Left ventricle myocardium superior (tissue), 1 donor: ENCODE measurements at places on chromosomes 7 and 10.

GRCh38 chr7:115110523-115110922, 188.6 kb downstream of the MDFIC start:
- DNase-seq = no peak

GRCh38 chr7:69389216-69389615, 209.1 kb upstream of the AUTS2 start:
- no peak for DNase-seq

DNA sequence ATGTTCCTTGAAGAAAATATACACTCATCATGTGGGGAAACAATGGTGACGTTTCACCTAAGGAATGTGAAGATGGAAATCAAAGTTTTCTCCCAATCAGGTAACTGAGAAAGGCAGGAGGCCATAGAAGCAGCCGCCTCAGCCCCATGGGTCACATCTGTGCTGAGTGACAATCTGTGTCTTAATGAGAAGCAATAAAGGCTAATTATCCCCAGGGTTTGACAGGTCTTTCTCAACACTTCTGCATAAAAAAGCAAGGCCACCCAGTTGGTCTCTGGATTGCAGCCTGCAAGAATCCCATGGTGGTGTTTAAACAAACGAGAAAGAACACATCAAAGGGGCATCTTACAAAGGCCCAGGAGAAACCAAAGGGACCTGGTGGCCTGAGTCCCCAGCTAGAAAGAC, 91.1 kb upstream of the TNS3 start:
- DNase-seq = no peak

DNA sequence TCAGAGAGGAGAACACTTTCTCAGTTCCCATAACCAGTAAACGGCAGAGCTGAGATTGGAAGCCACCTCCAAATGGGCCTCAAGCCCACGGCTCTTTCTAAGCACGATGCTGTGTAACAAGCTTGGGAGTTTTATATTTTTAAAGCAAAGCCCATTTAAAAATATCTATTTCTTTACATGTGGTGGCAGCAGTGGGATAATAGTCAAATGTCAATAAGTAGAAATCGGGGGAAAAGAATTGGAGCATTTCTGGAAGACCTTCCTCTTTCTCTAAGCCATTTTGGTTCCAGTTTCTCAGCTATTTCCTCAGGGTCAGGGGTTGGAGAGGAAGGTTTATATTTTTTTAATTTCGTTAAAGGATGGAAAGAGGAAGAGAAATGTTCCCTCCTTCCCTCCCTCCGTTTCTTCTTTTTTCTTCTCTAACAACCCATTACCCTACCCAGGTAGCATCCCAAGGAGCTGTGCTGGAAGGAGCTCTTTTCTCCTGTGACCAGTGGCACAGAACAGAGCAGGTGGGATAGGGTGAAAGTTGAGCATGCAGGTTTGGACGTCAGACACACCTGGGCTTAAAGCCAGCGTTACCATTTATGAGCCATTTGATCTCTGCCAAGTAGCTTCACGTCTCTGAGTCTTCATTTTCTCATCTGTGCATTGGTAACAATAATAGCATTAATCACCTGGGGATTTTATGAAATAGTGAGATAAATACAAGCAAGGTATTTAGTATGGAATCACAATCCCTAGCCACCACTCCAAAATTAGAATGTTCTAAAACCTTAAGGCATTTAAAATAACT, 515.7 kb downstream of the RPS24 start:
- no peak for DNase-seq

GRCh38 chr10:32271617-32272016, 75.3 kb downstream of the EPC1 start:
- no peak for DNase-seq

GRCh38 chr10:110300486-110300986, 4.2 kb downstream of the SMNDC1 start:
- no peak for DNase-seq

DNA sequence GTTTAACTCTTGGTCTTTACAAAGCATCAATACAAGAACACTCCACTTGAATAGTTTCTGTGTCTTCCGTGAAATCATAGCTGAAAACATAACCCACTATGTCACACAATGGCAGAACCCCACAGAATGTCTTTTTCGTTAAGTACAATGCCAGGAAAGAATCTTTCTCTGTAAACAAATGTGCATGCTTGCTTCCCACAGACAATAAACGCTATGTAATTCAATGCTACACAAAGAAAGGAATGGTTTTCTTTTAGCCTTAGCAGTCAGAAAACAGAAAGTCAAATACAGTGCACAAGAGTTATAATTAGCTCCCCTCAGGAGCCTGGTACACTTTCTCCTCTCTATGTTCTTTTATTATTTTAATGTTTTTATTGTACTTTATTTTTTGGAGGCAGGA, 186.1 kb downstream of the SRPK2 start:
- DNase-seq = no peak

DNA sequence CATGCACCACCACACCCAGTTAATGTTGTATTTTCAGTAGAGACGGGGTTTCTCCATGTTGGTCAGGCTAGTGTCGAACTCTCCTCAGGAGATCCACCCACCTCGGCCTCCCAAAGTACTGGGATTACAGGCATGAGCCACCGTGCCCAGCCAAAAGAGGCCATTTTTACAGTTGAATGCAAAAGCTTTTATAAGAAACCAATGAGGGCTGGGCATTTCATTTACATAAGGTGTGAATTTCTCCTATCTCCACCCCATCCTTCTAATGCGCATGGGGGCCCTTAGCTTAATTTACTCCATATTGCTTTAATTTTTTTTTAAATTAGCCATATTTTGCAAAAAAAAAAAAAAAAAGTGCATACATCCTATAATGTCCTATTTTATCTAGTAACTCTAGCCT, 25.1 kb upstream of the EIF4H start:
- no peak for DNase-seq

DNA sequence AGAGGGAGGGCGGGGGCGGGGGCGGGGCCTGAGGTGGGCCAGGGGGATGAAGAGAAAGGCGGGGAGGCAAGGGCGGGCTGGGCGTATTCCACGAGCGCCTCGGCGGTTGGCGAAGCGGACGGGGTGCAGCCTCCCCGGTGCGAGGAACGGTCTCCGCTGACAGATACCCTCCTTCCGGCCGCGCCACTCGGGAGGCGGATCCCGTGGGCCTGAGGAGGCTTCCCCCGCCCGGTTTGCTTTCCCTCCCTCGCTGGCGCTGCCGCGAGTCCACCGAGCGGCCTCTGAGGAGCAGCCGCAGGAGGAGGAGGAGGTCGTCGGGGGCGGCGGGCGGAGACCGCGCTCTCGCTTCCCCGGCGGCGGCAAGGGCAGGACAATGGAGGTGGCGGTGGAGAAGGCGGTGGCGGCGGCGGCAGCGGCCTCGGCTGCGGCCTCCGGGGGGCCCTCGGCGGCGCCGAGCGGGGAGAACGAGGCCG, at the start of gene TRIM24:
TSS of gene TRIM24 (plus strand) at position 84 of the 473 bp plus-strand sequence. CDS start at position 374, 290 bp downstream.
- peak; percentile 99 for DNase-seq

- no peak for DNase-seq
These were observed 191.7 kb downstream of the LRRN3 start for GRCh38 chr7:111282626-111283025.

DNA sequence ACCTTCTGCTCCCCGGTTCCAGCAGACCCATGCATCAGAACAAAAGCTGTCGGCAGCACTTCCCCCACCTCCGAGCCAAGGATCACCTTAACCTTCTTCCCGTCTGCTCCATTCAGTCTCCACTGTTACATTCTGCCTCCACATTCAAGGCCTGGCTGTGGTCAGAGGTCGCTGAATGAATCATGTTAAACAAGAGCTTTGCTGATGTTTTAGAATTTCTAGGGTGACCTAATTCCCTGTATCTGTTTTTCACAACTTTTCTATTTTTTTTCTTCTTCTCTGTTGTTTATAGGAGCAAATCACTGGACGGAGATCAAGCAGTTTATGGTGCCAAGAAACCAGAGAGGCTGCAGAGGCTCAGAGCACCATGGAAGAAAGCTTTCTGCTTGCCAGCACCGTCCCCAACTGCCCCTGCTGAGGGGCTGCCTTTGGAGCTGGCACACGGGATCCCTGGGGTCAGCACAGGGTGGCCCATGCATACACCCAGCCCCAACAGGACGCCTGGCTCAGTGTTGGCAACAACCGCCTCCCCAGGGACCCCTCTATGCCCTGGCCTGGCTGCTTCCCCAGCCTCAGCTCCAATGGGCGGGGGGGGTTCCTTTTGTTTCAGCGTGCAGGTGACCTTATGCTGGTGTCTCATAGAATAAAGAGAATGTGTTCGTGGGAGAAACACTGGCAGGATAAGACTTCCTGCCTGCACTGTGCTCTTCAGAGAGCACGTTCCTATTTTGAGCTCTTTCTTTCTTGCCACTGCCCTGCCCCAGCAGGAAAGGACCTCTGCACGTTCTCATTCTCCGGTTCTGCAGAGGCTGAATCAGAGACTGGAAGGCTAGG, 182.7 kb upstream of the LYZL2 start:
- peak; percentile 56 for DNase-seq

DNA sequence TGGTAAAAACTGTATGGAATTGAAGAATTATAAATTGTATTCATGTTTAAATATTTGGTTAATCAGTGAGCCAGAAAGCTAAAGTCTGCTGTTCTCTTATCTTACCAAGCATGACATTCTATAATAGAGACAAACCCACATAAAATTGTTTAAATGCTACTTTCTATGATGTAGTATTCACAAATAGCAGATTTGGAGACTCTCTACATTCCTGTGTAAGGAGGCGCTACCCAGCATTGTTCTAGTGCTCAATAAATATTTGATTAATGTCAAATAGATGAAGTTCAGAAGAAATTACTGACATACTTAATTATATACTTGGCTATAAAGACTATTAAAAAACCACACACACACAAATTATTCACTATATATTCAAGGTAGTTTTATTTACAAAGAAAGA, 49.8 kb downstream of the DOCK4 start:
- DNase-seq = no peak

DNA sequence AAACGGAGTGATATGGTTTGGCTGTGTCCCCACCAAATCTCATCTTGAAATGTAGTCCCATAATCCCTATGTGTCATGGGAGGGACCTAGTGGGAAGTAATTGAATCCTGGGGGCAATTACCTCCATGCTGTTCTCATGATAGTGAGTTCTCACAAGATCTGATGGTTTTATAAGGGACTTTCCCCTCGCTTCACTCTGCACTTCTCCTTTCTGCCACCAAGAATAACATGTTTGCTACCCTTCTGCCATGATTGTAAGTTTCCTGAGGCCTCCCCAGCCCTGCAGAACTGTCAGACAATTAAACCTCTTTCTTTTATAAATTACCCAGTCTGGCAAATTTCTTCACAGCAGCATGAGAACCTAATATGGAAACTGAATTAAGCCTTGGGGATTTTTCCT, 19.1 kb downstream of the FAM3C start:
- DNase-seq = no peak

- DNase-seq = no peak
These were observed 69.6 kb upstream of the VWC2 start for GRCh38 chr7:49703881-49704280.

DNA sequence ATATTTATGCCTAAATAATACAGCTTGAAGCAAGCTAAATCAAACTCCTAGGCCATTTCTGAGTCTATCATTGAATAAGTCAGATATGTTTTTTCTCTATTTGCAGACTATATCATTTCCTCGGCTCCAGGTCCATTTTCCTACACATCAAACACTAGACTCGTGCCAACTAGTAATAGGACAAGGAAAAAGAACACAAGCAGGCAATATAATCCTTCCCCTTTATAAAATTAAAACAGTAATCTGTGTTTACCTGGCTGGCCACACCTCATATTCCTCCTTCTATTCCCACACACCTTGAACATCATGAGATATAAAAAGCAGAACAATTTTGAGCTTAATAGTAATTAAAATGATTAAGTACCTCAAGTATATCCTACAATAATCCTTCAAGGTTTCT, 325.7 kb downstream of the TFEC start:
- DNase-seq = no peak

DNA sequence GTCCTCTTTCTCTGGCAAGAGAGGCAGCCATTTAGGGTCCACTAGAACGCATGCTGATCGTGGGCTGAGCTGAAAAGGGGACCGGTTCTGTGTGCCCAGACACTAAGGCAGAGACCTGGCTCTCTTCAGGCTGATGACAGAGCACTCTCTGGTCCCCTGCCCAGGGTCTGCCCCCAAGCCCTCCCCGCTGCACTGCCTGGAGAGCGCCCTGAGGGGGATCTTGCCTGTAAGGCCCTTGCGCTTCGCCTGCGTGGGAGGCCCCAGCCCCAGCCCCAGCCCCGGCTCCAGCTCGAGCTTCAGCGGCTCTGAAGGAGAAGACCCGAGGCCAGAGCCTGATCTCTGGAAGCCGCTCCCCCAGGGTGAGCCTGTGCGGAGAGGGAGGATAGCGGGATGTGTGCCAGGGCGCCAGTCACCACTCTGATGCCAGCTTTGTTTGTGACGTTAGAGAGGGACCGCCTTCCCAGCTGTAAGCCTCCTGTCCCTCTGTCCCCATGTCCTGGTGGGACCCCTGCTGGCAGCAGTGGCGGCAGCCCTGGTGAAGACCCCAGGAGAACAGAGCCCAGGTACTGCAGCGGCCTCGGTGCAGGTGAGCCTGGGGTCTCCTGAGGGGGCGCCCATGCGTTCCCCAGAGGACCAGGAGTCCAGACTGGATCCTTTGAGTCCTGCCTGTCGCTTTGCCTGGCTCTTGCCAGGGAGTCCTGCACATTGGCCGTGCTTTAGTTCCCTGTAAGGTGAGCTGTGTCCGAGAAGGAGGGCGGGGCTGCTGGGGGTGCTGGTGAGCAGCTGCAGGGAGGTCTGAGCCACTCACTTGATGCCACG, 43.2 kb downstream of the ZNF467 start:
- DNase-seq = peak; percentile 86

DNA sequence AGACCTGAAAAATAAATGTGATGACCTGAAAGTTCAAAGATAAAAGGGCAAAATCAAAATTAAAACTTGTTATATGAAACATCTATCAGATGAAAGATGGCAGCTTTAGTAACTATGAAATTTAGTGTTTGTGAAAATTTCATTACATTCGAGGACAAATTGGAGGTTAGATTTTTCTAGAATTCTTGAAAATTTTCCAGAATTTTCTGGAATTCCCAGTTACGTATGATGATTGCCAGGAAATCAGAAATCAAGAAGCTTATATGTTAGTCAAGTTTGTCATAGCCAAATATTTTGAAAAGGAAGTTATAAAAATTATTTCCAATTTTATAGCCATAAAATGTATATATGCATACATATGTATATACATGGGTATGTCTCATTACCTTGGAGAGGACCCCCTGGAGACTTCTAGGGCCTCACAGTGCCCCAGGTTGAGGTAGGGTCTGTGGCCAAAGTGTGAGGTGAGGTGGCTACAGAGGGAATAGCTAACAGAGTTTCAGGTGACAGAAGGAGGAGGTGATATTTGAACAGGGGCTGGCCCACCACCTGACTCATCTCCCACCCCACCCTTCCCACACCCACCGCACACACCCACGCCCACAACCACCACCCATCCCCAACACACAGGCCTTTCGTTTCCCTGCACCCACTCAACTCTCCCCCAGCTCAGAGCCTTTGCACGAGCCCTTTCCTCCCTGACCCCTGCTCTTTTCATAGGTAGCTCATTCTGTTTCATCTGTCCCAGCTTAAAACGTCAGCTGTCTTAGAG, 21.5 kb downstream of the C10orf105 start:
- no peak for DNase-seq

DNA sequence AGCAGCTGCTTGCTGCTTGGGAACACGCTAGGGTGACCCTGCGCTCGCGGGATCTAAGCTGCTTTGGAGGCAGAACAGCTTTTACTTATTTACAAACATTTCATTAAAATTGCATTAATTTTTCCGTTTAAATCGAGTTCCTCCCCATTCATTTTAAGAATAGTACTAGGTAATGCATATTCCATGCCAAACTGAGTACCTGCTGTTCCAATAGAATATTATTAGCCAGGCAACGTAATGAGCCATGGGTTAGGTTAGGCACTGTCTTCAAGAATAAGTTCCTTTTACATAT, 860 bp downstream of the EXOC6 start:
- no peak for DNase-seq
